HS-5 (cell line): ENCODE measurements at places on chromosomes 4 and X.

DNA sequence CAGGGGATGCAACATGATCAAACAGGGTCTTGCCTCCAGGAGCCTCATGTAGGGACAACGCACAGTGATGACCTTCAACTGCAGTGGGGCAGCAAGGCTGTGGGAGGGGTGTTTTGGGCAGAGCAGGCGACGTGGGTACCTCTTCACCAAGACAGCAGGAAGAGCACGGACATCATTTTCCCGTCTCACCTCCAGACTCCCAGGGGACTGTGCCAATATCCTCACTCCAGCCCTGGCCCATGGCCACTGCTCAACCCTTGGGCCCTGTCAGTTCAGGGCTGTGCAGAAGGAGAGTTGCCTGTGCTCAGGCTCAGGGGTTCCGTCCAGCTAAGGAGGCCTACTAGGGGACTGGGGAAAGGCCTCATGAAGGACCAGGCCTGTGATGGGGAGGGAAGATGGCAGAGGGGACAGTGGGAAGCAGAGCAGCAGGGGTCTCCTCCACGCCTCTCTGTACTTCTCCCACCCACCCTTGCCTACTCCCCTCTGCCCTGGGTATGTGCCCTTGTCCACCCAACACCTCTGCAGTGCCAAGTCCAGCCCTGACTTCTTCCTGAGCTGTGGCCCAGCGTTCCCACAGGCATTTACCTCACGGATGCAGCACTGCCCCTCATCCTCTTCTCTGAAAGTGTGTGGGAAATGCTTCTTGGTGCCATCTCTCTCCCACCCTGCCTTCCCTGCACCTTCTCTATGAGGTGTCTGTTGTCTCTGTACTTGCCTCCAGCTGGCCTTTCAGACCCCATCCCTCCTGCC, 1.4 kb downstream of the IL9R start:
- DNase-seq: no peak

- no peak for DNase-seq
Measured at GRCh38 chr4:56990109-56990905, 11.6 kb downstream of the POLR2B start.

GRCh38 chrX:26007462-26007861, 130.7 kb upstream of the MAGEB18 start:
- DNase-seq: no peak

DNA sequence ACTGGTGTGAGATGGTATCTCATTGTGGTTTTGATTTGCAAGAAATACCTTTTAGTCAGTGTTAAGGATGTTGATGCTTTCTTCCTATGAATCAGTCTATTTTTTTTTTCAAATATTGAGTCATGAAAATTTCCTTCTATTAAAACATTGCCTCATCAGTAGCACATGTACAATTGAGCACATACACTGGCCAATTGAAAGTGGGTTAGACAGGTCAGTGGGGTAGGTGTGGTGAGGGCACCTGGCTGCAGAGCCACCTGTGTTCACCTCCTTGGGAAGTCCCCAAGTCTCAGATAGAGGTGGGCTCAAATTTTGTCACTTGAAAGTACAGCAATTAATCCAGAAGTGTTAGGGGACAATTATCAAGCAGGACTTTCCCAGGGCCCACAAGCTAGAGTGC, 243.7 kb downstream of the SPRY1 start:
- DNase-seq: peak; percentile 20

DNA sequence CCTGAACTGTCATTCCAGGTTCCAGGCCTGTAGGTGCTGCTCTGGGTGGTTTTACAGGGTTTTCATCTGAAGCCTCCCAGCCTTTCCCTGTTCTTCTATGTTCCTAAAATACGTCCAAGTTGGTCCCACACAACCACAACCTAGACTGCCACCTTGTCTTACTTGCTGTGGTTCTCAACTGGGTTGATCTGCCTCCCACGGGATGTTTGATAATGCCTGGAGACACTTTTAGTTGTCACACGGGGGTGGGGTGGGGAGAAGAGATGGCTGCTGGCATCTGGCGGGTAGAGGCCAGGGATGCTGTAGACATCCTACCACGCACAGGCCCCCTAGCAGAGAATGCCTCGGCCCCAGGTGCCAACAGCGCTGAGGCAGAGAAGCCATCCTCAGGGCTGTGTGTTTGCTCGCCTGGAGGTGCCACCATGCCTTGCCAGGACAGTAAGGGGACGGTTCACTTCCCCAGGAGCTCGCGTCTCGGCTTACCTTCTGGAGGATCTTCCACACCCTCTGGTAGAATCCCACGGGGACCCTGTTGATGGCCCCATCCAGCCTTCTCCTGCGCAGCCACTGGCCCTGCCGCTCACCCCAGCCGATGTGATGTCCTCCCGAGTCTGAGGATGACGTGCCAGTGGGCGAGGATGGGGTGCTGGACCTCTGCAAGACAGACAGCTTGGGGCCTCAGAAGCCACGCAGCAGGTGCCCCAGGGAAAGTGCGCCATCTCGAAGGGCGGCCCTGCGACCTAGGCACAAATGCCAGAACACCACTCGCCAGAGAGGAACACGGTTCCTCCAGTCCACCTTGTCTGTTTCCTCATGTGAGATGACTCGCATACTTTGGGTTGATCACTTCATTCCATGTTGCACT, 87.0 kb downstream of the PHKA2 start:
- DNase-seq: no peak

DNA sequence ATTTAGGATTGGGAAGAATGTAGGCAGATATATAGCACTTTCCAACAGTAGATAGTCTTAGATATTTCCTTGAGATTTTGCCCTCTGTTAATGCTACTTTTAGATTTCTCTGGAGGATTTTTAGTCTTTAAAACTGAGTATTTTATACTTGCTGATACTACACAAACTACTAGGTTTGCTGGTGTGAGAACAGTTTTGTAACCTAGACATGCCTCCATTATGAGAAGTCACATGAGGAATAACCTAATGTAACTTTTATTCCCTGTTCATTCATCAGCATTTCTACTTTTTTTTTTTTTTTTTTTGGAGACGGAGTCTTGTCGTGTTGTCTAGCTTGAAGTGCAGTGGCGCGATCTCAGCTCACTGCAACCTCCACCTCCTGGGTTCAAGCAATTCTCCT, 137.2 kb downstream of the RAPGEF2 start:
- no peak for DNase-seq

DNA sequence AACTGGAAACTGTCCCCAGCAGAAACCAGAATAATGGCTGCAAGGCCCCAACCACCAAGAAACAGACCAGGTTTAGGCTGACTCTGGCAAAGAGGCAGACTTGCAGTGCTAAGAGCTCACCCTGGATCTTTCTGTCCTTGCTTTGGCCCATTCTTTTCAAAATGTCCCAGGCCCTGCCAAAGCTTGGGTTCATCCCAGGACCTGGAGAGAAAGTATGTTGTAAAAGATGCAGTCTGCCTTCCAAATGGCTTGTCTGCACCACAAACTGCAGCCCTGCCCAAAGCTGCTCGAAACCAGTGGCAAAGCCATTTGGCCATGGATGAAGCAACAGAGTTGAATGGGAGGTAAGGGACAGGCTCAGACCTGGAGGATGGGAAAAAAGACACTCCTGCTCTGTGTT, 38.0 kb upstream of the LNX1 start:
- DNase-seq: no peak

GRCh38 chrX:70001269-70001668, 48.5 kb downstream of the AWAT2 start:
- DNase-seq: no peak

DNA sequence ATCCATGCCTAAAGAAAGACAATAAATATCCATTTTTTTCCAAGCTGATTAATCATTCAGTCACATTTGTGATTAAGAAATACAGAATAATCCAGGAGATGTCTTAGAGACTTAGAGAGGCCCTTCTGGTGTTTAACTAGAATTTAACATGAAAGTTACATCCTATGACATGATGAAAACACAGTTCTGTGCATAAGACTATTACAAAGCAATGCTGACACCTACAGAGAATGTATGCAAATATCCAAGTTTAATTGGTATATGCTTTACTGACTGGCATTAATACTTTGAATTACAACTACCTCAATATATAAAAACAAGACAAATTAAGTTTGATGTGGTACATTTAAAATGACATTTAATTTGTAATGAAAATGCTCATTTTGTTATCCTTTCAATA, 17.8 kb upstream of the TLL1 start:
- DNase-seq: no peak

DNA sequence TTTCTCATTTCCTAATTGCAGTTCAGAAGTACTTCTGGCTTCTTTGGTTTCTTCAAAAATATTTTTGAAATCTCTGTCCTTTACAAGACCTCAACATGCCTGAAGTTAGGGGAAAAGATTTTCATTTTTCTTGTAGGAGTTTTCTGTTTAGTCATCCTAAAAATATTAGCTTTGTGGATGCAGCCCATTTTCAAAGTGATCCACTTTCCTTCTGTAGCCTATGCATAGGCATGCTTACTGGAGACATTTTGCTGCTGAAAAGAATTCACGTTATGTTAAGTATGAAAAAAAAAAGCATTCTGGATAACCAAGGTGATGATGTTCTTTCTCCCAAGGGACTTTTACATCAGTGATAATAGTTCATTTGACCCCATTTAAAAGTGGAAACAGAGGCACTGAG, 245.6 kb downstream of the THOC2 start:
- no peak for DNase-seq
